ENCODE measurements at places on chromosomes 6 and 20.

GRCh38 chr20:56934888-56935287 is 305.8 kb downstream of the TFAP2C start:
- no peak for DNase-seq

DNA sequence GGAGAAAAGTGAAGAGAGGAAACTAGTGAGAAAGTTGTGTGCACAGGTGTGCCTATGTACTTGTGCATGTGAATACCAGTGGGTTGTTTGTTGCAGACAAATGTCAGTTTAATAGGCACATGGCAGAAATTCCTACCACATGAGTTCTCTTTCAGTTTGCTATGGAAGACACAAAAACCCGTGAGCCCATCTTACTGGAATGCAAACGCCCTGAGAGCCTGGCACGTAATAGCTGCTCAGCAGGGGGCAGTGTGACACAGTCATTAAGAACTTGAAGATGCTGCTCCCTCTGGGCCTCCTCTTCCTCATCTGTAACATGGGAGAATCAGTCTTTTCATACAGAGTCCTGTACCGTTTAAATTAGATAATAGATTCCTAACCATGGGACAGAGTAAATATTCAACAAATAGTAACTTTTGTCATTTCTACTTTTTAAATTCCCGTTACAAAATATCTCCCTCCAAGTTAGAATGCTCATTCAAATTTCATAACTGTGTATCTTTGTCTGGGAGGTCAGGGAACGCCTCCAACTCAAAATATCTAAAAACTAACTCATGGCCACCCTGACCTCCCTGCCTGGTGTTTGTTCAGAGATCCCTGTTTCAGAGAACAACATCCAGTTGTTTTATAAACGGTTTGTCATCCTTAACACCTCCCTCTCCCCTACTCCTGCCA is 802.9 kb downstream of the MAFB start:
- peak; percentile 74 for DNase-seq

DNA sequence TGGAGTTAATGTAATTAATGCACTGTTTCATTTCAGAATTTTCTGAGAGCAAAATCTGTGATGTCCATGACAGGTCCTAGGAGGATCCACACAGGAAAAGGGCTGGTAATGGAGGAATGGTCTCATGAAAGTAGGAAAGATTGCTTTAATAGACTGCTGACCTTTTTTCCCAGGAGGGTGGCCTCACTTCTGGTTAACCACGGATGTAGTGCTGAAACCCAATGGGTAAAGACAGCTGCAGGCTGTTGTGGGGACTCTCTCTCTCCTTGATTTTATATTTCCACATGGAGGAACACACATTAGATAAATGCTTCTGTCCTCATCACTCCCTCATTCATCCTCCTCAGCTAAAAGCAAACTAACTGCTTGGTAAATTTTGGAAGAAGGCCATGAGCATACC is 23.6 kb upstream of the RIPOR2 start:
- DNase-seq = no peak

GRCh38 chr20:11549172-11550103 is 368.3 kb upstream of the BTBD3 start:
- peak; percentile 38 for DNase-seq

DNA sequence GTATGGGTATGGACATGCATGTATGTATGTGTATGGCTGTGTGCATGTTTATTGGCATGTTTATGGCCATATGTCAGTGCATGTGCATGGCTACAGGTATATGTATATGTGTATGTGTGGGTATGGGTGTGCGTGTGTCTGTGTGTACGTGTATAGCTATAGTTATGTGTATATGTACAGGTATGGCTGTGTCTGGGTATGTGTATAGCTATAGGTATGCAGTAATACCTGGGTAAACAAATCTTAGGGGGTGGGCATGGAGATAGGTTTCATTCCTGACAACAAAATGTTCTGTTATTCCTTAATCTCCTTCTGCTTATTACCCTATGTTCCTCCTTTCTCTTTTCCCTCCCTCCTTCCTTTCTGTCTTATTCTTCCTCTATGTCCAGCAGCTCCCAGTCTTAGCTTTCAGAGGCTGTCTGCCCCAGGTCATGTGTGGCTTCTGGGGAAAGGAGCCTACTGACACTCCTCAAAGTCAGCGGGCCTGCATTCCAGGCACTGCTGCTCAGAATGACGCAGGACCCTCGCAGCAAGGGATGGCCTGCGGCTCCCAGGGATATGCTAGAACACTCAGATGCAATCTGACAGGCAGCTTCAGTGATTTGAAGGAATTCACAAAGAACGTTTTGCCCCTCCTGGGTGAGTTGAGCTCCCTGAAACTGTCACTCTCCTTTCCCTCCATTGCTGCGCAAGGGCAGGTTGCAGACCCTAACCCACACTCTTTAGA is 139.3 kb upstream of the PHACTR1 start:
- DNase-seq = no peak

- DNase-seq = peak; percentile 62
Measured at GRCh38 chr20:44370639-44371218, 15.2 kb downstream of the HNF4A start.

DNA sequence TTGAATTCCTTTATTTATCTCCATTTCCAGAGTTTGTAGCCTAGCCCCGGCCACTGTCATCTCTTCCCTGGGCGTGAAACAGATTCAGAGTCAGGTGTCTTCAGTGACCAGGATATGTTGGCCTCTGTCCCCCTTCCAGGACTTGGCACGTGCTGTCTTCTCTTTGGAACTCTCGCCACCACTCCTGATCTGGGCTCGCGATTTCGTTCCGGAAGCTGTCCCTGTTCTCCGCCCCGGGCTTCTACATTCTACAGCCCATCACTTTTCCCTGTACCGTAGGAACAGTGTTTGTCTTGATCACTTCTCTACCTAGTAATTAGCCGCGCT is 739 bp downstream of the GSS start:
- peak; percentile 25 for DNase-seq

DNA sequence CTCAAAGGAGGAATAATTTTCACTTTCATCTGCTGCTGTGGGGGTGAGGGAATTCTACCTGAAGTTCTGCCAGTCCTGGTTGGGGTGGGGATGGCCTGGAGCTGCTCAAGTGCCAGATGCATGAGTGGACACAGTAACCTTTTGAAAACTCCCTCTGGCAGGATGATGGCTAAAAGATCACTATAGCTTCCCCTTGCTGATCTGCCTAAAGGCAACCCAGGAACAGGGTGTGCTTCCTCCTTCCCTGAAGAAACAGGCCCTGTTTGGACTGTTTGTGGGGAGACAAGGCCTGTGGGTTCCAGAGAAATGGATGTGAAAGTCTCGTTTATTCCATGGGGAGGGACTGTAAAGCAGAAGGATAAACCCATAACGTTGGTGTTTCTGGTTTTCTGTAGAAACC is 176.9 kb downstream of the DTNBP1 start:
- DNase-seq = no peak

DNA sequence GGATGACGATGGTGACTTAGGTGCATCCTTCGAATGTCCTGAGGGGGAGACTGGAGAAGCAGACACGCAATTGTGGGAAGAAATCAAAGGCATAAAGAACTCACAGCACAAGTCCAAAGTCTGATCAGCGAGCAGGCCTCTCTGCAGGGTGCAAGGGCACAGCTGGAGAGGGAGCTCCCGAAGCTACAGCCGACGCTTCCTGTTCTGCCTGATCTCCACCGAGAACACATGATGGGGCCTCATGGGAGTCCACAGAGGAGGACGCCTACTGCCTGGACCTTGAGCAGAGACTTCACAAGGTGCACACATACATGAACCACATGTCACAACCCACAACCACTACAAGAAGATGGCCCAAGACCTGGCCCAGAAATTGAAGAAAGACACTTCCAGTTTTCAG is 51.4 kb downstream of the RIN2 start:
- no peak for DNase-seq

DNA sequence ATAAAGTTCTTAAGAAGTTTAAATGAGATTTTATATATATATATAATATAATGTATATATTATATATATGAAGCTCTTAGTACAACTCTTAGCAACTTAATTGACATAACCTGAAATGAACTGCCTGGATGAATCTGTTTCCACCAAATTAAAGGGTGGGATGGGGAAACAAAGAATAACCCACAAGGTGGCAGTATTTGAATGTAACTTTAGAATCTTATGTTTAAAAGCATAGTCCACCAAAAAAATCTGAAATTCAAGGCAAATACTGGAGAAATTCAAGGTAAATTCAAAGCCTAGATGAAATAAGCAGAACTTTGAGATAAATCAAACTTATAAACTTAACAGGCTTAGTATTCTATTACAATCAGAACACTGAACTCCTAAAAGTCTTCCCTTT is 4.4 kb upstream of the IBTK start:
- DNase-seq = no peak

DNA sequence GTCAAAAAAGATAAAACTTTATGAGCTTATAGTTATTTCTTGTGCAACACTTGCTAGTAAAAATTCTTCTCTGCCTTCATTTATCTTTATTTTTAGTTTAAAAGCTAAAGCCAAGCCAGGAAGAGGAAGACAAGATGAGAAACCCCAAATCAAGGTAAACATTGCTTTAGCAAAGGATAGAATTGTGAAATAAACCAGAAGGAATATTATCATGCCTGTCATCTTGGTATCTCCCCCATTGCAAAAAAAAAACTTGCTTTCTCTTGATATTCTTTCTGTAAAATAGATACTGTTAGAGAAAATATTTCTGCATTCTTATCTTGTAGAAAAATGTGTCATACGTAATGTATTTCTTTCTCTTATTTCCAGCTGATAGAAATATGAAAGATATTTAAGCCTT is 432.8 kb downstream of the GJA1 start:
- no peak for DNase-seq

- no peak for DNase-seq
Measured at GRCh38 chr6:9002833-9003232, 567.5 kb upstream of the SLC35B3 start.

DNA sequence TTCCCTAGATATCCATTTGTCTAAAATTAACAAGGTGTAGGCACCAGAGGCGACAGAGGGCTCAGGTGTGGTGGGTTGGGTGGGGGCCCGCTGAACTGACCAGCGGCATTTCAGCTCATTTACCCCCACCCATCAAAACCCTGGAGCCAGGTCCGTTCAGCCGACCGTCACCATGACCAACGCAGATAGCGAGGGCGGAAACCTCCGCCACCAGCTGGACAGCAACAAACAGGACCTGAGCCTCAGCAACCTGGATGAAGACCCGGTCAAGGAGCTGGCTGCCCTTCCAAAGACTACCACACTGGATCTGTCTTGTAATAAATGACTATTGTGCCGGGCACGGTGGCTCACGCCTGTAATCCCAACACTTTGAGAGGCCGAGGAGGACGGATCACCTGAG is 120.8 kb upstream of the LGSN start:
- no peak for DNase-seq

GRCh38 chr20:32984196-32984595 is 20.0 kb downstream of the SUN5 start:
- DNase-seq = no peak

- DNase-seq = no peak
Measured at GRCh38 chr20:59777814-59778575, 155.4 kb downstream of the SYCP2 start.

DNA sequence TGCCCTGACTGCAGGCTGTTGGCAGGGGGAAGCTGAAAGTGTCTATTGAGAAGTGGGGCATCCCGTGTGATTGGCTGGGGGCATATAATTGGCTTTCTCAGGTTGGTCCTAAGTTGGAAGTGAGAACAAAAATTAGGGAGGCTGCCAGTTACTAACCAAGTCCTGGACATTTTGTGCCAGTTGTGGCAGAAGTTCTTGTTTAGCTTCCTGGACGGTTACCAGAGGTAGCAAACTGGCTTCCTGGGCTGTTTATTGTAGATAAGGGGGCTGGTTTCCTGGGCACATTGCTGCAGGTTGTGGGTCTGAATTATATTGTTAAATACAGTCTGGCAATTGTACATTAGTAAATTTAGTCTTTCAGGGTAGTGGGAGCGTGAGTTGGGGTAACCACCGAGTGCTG is 50.6 kb upstream of the SLC2A12 start:
- no peak for DNase-seq

GRCh38 chr6:24897186-24897585 is 38.6 kb downstream of the RIPOR2 start:
- no peak for DNase-seq

DNA sequence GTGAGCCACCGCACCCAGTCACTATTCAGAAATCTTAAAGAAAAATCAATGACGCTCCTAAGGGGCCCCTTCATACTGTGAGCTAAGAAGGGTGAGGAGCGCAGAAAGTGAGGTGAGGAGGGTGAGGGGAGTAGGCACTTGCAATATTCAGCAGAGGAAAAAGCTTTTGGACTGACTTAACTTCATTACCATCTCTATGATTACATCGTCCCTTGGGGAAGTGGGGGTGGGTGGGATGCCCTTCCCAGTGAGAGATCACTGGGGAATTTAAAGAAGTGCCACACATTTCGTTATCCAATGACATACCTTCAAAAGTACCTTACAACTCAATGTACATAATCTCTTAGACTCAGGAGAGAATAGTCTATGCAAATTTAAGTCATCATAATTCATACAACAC is 46.5 kb downstream of the SMLR1 start:
- no peak for DNase-seq

GRCh38 chr6:47262231-47262630 is 47.5 kb downstream of the TNFRSF21 start:
- DNase-seq = no peak

DNA sequence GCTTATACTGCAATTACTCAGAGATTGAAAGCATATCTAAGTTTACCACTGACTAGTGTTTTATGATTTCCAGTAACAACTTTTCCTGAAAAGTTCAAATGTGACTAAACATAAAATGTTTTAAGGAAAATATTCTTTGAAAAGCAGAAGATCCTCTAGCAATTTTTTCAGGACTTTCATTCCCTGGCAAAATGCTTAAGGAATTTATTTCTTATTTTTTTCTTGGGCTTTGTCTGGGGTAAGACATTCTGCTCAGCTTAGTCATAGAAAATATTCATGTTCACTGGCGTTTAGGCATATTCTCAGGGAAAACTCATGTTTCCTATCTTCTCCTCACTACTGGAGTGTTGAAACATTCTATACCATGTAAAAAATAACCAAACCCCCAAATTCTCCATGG is 235.3 kb upstream of the CEP162 start:
- DNase-seq = no peak

DNA sequence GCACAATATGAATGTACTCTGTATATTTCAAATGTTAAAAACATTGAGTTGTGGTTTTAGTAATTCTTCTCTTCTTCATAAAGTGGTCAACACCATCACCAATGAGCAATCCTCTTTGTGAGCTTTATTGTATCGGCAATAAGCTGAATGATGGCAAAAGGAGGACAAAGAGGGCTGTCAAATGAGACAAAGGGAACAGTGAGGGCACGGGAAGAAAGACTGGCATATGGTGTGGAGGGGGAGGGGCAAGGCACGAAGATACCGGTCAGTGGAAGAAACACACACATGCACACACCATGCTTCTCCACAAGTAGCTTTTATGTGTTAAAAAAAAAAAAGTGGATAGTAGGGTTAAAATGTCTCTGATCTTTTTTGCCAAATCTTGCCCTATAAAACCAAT is 506.8 kb upstream of the CITED2 start:
- DNase-seq = no peak

DNA sequence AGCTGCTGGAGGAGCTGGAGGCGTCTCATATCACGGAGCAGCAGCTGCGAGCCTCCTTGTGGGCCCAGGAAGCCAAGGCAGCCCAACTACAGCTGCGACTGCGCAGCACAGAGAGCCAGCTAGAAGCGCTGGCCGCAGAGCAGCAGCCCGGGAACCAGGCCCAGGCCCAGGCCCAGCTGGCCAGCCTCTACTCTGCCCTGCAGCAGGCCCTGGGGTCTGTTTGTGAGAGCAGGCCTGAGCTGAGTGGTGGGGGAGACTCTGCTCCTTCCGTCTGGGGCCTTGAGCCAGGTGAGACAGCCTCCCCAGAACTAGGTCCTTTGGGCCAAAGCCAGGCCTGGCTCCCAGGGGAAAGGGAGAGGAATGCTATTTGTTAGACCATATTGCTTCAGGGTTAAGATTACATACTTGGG is 31.7 kb downstream of the C20orf173 start:
- DNase-seq = no peak

- DNase-seq = no peak
Measured at GRCh38 chr6:38184585-38185080, 365.1 kb downstream of the ZFAND3 start.

Measured in body of pancreas (tissue), 4 donors.